ENCODE measurements at places on chromosomes 5 and 9.
A peak's percentile ranks its signal among the peaks of the same experiment; 100 is the strongest.

- DNase-seq, result no peak
Observed at GRCh38 chr5:9927521-9927997, 297.4 kb upstream of the TAS2R1 start.

- no peak for DNase-seq
Observed at GRCh38 chr9:124322618-124323432, 65.1 kb downstream of the NEK6 start.

DNA sequence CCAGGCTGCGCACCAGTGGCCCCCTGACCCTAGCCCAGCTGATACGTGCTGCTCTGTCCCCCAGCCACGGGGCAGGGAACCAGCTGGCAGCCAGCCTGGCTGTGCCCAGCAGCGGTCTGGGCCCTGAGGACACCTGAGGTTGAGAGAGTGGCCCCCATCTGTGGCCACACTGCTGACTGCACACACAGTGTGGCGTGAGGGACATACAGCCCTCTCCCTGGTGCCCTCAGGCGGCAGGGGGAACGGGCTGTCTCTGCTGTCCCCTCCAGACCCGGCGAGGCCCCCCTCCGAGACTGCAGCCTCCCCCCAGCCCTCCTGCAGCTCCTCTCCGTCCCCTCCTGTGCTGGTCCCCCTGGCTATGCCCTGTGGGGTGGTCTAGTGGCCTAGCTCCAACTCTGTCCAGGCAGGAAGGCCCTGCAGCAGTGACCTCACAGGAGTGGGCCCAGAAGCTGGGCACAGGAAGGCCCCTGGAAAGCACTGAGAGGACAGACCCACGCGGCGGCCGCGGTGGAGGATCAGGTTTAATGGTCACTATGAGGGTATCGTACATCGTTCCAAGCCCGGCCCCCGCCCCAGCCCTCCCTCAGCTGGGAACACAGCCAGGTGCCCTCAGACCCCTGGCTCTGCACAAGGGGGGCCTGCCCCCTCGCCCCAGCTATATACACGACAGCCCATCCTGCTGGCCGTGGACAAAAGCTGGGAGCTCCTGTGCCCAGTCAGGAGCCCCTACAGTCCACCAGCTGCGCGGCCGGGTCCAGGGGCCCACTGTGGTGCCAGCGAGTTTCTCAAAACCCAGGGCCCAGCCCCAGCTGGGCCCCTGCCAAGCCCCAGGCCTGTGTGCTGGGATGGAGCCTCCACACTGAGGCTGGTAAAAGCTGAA is 6.8 kb upstream of the ENTPD8 start:
- no peak for DNase-seq

DNA sequence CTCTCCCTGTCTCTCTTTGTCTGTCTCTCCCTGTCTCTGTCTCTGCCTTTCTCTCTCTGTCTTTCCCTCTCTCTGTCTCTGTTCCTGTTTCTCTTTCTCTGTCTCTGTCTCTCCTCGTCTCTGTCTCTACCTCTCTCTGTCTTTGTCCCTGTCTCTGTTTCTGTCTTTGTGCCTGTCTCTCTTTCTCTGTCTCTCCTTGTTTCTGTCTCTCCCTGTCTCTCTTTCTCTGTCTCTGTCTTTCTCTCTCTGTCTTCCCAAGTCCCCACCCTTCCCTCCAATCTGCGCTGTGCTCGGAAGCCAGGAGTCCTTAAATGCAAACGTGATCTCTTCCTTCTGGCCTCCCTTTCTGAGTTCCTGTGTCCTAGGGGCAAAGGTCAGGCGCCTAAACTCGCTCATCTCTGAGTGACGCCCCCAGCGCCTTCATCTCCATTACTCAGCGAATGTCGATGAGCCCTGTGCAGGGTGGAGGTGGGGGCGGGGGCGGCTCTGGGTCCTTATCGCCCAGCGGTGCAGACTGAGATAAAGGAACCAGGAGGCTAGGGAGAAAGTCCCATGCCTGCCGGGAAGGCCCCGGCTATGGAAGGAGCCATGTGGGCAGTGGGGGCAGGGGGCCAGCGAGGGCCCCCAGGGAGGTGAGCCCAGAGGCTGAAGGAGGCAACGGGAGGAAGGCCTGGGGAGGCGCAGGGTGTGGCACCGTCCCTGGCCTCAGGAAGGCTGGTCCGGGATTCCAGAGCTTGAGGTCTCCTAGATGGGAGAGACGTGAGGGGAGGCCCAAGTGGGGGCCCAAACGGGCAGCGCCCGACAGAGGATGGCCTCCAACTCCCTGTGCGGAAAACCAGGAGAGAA is 1.5 kb upstream of the SLC6A19 start:
- DNase-seq, result no peak

GRCh38 chr5:16143361-16144049 is 36.1 kb downstream of the MARCHF11 start:
- no peak for DNase-seq

DNA sequence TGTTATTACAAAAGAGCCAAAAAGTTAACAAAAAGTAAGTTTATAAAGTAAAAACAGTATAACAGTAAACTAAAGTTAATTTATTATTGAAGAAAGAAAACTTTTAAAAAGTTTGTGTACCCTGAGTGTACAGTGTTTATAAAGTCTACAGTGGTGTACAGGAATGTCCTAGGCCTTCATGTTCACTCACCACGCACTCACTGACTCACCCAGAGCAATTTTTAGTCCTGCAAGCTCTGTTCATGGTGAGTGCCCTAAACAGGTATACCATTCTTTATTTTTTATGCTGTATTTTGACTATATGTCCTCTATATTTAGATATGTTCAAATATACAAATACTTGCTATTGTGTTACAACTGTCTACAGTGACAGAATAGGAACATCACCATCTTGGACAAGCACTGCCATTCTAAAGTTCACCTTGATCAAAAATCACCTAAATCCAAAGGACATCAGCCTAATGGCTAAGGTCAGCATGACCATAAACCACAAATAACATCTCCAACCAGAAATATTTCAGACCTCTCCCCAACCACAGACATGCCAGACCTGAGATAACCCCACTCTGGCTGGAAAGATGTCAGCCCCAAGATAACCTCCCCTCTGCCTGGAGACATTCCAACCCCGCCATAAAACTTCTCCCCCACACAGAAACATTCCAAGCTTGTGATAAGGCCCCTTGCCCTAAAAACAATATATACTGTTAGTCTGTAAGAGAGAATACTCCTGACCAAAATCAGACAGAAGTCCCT is 56.1 kb downstream of the AGXT2 start:
- DNase-seq, result no peak

GRCh38 chr5:98905857-98906688 is 22.7 kb downstream of the CHD1 start:
- DNase-seq, result peak; percentile 16

DNA sequence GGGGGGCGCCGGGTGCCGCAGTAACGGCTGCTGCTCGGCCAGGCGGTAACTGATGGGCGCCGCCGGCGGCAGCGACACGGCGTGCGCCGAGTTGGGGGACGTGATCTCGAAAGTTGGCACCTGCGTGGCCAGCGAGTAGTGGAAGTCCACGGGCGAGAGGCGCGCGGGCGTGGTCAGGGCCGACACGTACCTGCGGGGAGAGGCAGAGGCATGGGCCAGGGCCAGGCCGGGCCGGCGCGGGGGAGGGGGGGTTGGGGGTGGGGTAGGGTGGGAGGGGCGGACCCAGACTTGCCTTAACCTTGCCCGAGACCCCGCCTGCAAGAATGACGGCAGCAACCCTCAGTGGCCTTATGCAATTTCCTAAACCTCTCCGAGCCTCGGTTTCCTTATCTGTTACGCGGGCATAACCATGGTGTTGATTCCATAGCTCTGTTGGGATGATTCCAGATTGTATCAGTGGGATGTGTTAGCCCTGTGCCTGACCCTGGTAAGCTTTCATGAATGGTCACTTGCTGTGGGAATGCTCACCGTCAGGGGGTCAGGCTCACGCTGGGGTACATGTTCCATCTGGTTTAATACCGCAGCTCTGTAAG is 53.0 kb downstream of the PSD2 start:
- no peak for DNase-seq

DNA sequence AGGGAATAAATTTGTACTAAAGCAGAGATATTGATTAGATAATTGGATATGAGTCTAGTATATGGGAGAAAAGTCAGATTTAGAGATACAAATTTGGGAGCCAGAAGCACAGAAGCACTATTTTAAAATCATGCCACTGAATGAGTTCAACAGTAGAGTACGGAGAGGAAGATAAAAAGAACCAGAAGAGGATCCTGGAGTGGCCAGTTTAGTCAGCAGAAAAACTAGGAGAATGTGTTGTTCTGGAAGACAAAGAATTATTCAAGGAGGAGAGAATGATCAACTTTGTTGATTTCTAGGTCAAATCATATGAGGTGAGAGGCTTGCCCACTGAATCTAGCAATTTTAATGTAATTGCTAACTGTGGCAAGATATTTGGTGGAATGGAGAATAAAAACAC is 67.0 kb downstream of the NIPBL start:
- no peak for DNase-seq

DNA sequence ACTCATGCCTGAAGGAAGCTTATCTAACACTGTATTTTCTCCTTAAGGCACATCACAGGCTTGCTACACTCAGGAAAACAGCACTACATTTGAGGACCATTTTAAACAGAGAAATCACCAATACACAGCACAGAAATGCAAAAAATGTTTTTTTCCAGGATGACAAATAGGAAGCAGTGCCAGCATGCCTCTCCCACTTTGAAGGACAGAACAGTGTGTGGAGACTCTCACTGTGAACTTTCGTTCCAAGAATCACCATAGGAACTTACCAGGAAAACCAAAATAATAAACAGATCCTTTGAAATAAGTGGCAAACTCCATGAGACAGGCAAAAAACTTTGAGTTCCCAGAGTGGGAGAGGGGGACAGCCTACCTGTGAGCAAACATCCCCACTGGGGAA is 217.8 kb upstream of the MAST4 start:
- DNase-seq, result no peak

DNA sequence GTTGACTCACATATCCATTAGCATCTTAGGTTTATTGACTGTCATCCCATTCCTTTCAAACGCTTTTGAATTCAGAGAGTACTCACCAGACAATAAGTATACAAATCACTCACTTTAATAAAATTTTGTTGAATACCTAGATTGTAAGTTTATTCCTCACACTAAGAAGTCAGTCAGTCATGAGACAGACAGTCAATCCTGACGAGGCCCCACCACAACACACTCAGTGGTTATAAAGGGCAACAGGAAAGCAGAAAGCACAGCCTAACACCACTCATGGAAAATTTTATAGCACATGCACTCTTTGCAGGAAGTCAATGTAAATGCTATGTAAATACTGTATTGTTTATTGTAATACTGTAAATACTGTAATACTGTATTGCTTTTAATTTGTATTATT is 176.3 kb upstream of the PTGER4 start:
- no peak for DNase-seq

- no peak for DNase-seq
Observed at GRCh38 chr5:111670826-111671492, 86.0 kb downstream of the NREP start.

DNA sequence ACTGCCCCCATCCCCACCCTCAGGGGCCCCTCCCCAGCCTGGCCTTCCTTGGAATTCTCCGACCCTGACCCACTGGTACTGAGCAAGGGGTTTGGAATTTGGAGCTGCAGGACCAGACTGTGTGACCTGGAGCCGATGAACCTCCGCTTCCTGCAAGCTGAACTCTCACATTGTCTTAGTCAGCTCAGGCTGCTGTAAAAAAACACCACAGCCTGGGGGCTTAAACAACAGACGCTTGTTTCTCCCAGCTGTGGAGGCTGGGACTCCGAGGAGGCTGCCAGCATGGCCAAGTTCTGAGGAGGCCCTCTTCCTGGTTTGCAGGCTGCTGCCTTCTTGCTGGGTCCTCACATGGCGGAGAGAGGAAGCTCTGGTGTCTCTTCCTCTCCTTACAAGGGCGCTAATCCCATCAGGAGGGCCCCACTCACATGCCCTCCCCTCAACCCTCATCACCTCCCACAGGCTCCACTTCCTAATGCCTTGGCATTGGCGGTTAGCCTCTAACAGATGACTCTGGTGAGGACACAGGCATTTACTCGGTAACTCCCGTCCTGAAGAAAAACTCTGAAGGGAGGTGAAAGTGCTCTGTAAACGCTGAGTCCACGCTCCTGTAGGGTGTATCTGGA is 42.4 kb downstream of the C5orf15 start:
- DNase-seq, result no peak

DNA sequence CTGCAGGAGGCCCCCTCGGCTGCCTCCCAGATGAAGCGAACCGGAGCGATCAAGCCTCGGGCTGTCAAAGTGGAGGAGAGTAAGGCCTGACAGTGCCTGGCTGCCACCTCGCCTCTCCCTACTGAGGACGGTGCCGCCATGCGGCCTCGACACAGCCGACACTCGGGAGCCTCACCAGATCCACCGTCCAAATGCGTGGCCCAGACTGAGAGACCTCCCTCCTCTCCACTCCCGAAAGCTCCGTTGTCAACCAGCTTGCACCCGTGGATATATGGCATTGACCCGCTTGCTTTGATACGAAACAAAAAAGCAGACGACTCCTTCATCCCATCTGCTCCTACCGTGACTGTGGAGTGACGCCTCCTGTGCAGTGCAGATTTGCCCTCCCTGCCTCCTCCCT is 6.9 kb upstream of the POMT1 start:
- no peak for DNase-seq

- DNase-seq, result no peak
Observed at GRCh38 chr5:2575871-2576270, 175.6 kb downstream of the IRX2 start.

DNA sequence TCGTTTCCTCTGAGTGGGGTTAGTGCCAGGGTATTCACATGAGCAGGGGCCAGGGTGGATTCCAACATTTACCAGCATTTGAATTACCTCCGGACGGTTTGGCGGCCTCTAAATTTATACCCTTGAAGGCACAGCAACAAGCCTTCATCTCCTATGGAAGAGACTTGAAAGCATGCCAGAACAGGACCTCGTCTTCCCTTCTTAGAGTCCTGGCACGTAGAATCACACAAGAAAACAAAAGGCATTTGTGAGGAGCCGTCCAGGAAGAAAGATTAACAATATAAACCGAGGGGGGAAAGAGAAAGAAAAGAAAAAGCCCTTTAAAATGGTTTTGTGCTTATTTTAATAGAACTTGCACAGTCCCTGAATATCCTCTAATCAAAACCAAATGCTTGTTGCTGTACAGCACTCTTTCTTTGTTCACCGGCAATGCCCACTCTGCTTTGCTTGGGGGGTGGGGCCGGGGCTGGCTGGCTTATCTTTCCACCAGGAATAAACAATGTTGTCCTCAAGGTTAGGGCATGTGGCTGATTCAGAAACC is 575.8 kb upstream of the ZNF462 start:
- no peak for DNase-seq

- no peak for DNase-seq
Observed at GRCh38 chr9:132994410-132995120, 16.1 kb downstream of the GFI1B start.

DNA sequence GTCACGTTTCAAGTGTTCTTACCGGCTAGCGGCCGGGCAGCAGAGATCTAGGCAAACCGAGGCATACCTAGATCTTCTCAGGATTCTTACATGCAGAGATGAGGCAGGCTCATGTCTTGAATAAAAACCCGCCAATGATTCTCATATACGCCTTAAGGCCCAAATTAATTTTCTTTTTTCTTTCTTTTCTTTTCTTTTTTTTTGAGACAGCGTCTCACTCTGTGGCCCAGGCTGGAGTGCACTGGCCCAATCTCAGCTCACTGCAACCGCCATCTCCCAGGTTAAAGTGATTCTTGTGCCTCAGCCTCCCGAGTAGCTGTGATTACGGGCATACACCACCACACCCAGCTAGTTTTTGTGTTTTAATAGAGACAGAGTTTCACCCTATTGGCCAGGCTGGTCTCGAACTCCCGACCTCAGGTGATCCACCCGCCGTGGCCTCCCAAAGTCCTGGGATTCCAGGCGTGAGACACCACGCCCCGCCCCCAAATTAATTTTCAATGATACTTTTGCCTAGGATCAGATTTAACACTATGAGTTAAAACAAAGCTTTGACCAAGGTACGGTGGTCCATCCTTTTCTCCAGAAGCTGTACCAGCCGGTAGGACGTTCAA is 1.5 kb downstream of the C9orf40 start:
- no peak for DNase-seq

Data from NCI-H748 treated with DMSO at 0.1 percent for 48 hours (cell line).